ENCODE measurements at places on chromosomes 11 and 22. TPM values are rescaled to one million over a fixed set of nuclear protein-coding genes. Genes with fewer than 3 reads are reported as not detected.

The GTSE1 gene
- 0.48 TPM for polyA plus RNA-seq

The MCHR1 gene
- 2.9 TPM for polyA plus RNA-seq

The NPTXR gene
- 17.0 TPM for polyA plus RNA-seq

The HRAS gene
- 120 TPM for polyA plus RNA-seq

The HIPK3 gene
- polyA plus RNA-seq: 12.4 TPM

The OR52A1 gene
- polyA plus RNA-seq: not detected

The LSP1 gene
- not detected for polyA plus RNA-seq

The C11orf65 gene
- polyA plus RNA-seq: 1.1 TPM

The FGF4 gene
- polyA plus RNA-seq: not detected

The MS4A5 gene
- polyA plus RNA-seq: not detected

The TRIM6 gene
- not detected for polyA plus RNA-seq

The XBP1 gene
- 14.7 TPM for polyA plus RNA-seq

The SCUBE1 gene
- polyA plus RNA-seq: 21.6 TPM

The TRIM34 gene
- not detected for polyA plus RNA-seq

The C22orf31 gene
- polyA plus RNA-seq: not detected

The CDC42EP2 gene
- polyA plus RNA-seq: 1.3 TPM

The ROBO4 gene
- polyA plus RNA-seq: not detected

The ARHGEF17 gene
- 7.9 TPM for polyA plus RNA-seq

The MGAT3 gene
- polyA plus RNA-seq: 36.2 TPM

The B3GAT1 gene
- polyA plus RNA-seq: 28.2 TPM

The APOA5 gene
- polyA plus RNA-seq: not detected

The SOX10 gene
- polyA plus RNA-seq: not detected

The ANGPTL5 gene
- polyA plus RNA-seq: not detected

The PAX6 gene
- polyA plus RNA-seq: 72.6 TPM

The RCOR2 gene
- polyA plus RNA-seq: 41.5 TPM
